ENCODE measurements at places on chromosomes 5 and 9. TPM values are rescaled to one million over a fixed set of nuclear protein-coding genes. Genes with fewer than 3 reads are reported as not detected.

- H3K27me3 ChIP-seq = no peaks in the 10 kb centered on the region
- no peak overlapping the region for H3K27ac ChIP-seq
- H3K36me3 ChIP-seq = no peaks in the 10 kb centered on the region
- H3K4me1 ChIP-seq = peaks cover 48% of the 10 kb centered on the region
- no peak for DNase-seq
Observed at GRCh38 chr5:56142614-56143372, 90.3 kb downstream of the ANKRD55 start.

DNA sequence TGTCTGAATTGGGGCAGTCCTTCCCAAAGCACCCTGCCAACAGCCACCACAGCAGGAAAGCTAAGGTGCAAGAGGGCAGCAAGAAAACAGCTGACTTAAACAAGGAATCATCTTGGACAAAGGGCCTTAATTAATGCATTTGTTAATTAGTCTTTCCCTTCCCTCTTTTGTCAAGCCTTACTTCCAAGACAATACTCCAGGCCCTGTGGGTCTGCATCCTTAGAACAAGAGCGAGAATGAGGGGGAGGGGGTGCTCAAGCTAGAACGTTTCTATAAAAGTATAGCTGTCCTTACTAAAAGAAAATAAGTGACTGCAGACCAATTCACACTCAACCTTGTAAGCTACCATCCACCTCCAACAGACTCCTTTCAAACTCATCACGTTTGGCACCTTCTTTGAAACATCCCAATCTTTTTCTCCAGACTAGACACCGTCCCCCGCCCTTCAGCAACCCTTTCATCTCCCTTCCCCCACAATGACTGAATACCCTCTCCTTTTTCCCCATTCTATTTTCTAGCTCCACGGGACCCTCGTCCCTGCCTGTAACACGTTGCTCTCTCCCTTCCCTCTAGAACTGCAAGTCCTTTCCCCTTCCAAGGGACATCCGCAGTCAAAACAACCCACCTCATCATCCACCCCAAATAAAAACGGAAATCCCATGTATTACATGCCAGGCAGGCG, 85.7 kb upstream of the RNF38 start:
- DNase-seq = no peak
- peaks cover 60% of the 10 kb centered on the region for H3K4me1 ChIP-seq
- H3K36me3 ChIP-seq = no peaks in the 10 kb centered on the region
- no peaks in the 10 kb centered on the region for H3K27me3 ChIP-seq
- peak overlapping the region; percentile 84 for H3K4me3 ChIP-seq

GRCh38 chr5:141758310-141758998, 76.4 kb upstream of the ARAP3 start:
- DNase-seq = no peak
- no peak overlapping the region for H3K4me3 ChIP-seq
- no peaks in the 10 kb centered on the region for H3K36me3 ChIP-seq

DNA sequence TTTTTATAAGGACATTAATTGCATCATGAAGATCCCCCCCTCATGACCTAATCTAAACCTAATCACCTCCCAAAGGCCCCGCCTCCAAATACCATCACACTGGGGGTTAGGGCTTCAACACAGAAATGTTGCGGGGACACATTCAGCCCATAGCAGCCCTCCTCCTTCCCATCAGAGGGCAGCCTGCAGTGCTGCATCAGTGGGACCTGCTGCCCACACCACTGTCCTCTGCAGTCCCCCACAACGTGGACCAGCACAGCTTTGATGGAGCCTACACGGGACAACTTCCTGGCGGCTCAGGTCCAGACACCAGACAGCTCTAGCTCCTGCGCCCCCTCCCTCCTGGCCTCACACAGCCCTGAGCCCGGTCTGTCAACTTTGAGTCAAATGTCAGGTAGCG, 70.3 kb downstream of the APTX start:
- no peaks in the 10 kb centered on the region for H3K36me3 ChIP-seq
- no peaks in the 10 kb centered on the region for H3K4me1 ChIP-seq
- no peak overlapping the region for H3K4me3 ChIP-seq
- H3K27ac ChIP-seq = no peak overlapping the region

- no peaks in the 10 kb centered on the region for H3K27me3 ChIP-seq
- H3K4me3 ChIP-seq = no peak overlapping the region
- DNase-seq = no peak
- H3K27ac ChIP-seq = no peak overlapping the region
- no peaks in the 10 kb centered on the region for H3K4me1 ChIP-seq
Observed at GRCh38 chr9:70080481-70081119, 37.0 kb downstream of the MAMDC2 start.

GRCh38 chr5:14880688-14881087, 9.1 kb upstream of the ANKH start:
- H3K4me1 ChIP-seq = no peaks in the 10 kb centered on the region
- H3K27ac ChIP-seq = no peak overlapping the region
- H3K36me3 ChIP-seq = no peaks in the 10 kb centered on the region
- H3K27me3 ChIP-seq = no peaks in the 10 kb centered on the region

GRCh38 chr5:158807946-158808345, 291.8 kb downstream of the EBF1 start:
- no peaks in the 10 kb centered on the region for H3K27me3 ChIP-seq
- DNase-seq = no peak
- peaks cover 11% of the 10 kb centered on the region for H3K4me1 ChIP-seq
- H3K36me3 ChIP-seq = no peaks in the 10 kb centered on the region

GRCh38 chr5:119357270-119357669, 1.5 kb downstream of the TNFAIP8 start:
- H3K36me3 ChIP-seq = no peaks in the 10 kb centered on the region
- H3K27ac ChIP-seq = peak overlapping the region; percentile 78
- no peaks in the 10 kb centered on the region for H3K27me3 ChIP-seq
- DNase-seq = no peak
- peaks cover 95% of the 10 kb centered on the region for H3K4me1 ChIP-seq

DNA sequence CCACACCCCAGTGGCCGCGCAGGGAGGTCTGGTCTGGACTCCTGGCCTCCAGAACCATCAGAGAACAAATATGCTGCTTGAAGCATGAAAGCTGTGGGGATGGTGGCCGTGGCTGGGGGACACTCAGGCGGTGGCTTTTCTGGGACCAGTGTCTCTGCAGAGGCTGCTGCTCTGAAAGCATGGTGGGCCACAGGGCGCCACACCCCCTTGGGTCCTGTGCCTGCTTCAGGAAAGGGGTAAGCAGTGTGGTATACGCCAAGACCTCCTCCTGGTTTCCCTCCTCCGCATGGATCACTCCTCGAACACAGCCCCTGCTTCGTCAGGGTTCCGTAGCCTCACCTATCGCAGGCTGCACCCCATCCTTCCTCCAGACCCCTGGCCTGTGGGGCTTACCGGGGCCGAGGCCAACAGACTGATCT, 19.7 kb upstream of the TERT start:
- no peak overlapping the region for H3K4me3 ChIP-seq
- H3K27ac ChIP-seq = no peak overlapping the region
- peaks cover 4% of the 10 kb centered on the region for H3K36me3 ChIP-seq
- H3K27me3 ChIP-seq = no peaks in the 10 kb centered on the region
- peaks cover 60% of the 10 kb centered on the region for H3K4me1 ChIP-seq

DNA sequence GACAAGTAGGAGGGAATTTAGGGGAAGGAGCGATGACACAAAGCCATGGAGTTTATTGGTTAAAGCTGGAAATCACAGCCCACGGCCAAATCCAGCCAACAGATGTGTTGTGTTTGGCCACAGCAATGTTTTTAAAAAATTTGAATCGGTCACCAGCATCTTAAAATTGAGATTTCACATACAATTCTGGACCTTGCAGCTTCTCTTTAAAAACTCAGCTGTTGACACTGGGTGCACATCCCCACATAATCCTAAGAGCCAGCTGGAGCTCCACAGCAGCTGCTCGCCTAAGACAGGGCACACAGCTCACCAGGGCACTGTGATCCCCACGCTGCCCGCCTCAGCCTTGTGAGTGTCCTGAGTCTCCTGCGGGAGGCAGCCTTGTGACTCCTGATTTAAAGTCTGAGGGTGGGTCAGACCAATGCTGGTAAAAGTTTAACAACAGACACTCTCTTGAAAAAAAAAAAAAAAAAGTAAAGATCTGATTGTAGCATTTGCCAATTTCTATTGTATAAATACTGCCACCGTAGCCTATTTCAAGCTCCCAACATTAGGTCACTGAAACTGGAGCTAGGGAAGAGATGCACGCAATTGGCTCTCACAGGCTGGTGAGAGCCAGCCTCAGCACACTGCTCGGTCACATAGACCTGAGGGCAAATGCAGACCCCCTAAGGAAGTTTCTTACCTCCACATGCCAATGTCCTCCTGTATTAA, 124.8 kb downstream of the HSD17B3 start:
- no peak overlapping the region for H3K27ac ChIP-seq
- DNase-seq = no peak
- no peaks in the 10 kb centered on the region for H3K4me1 ChIP-seq
- no peaks in the 10 kb centered on the region for H3K27me3 ChIP-seq

GRCh38 chr9:36479101-36479500, 79.0 kb upstream of the RNF38 start:
- peaks cover 28% of the 10 kb centered on the region for H3K4me1 ChIP-seq
- H3K27ac ChIP-seq = no peak overlapping the region
- no peak overlapping the region for H3K4me3 ChIP-seq
- no peak for DNase-seq

DNA sequence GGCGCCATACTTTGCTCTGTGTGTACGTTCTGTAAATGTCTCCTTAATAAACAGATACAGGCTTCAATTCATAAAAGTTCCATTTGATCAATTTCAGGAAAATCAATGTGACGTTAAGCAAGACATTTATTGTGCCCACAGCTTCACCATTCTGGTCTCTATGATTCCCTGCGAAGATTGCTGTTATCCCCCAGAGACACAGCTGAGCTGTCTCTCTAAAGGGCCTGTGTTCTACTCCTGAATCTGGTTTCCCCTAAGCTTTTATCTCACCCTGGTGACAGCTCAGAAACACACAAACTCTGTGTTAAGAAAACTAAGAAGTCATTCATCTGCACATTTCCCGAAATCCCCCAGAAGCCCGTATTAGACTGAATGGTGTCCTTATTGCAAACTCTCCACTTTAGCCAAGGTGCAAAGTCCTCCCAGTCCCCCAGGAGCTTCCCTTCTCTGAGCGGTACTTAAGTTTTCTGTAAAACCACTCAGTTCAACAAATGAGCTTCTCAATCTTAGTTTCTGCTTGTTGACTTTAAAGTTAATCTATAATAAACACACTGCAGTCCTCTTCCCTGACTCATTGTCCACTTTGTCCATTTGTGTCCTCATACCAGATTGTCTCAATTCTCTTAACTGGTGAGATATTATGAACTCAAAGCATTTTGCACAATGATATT, 1.4 kb upstream of the C5orf15 start:
- peak overlapping the region; percentile 84 for H3K4me3 ChIP-seq
- H3K27me3 ChIP-seq = no peaks in the 10 kb centered on the region
- H3K4me1 ChIP-seq = peaks cover 30% of the 10 kb centered on the region
- H3K27ac ChIP-seq = peak overlapping the region; percentile 95
- H3K36me3 ChIP-seq = peaks cover 10% of the 10 kb centered on the region
- DNase-seq = no peak

- DNase-seq = no peak
- H3K4me1 ChIP-seq = no peaks in the 10 kb centered on the region
- H3K36me3 ChIP-seq = no peaks in the 10 kb centered on the region
Observed at GRCh38 chr5:175569701-175570100, 88.2 kb upstream of the HRH2 start.

- no peaks in the 10 kb centered on the region for H3K36me3 ChIP-seq
- H3K4me3 ChIP-seq = no peak overlapping the region
- DNase-seq = no peak
- H3K27me3 ChIP-seq = no peaks in the 10 kb centered on the region
Observed at GRCh38 chr5:44769200-44769876, 39.4 kb upstream of the MRPS30 start.

- no peaks in the 10 kb centered on the region for H3K4me1 ChIP-seq
- no peaks in the 10 kb centered on the region for H3K27me3 ChIP-seq
- H3K27ac ChIP-seq = no peak overlapping the region
- H3K36me3 ChIP-seq = no peaks in the 10 kb centered on the region
- no peak overlapping the region for H3K4me3 ChIP-seq
Observed at GRCh38 chr9:134960701-134961181, 43.0 kb upstream of the FCN1 start.

DNA sequence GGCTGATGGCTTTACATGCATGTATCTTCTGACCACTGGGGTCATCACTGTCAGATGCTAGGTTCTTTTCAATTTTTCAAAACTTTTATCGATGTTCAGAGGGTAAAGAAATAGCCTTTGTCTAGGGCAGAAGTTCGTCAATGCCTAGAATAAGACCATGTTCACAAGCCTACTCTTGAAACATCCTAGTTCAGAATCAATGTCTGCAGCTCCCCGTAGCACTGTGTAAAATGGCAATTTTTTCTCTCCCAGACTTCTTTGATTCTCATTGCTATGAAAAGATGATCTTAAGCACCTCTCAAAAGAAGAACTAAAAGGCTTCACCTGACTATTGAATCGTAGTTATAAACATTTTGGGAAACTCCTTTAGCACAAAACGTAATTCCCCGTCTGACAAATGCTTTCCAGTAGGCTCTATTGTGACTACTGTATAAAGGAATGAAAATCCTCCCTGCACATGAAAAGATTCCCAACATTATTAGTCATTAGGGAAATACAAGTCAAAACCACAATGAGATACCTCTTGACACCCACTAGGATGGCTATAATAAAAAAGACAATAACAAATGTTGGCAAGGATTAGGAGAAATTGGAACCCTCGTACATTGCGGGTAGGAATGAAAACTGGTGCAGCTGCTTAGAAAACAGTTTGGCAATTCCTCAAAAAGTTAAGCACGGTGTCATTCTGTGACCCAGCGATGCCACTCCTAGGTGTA, 263.5 kb downstream of the ARHGAP26 start:
- H3K36me3 ChIP-seq = no peaks in the 10 kb centered on the region
- no peak overlapping the region for H3K4me3 ChIP-seq
- no peak for DNase-seq

The GRM6 gene
- total RNA-seq = not detected

The PLPP7 gene
- not detected for total RNA-seq

The ORM1 gene
- not detected for total RNA-seq

The TLX3 gene
- not detected for total RNA-seq

All from CD4-positive, alpha-beta memory T cell (primary cell).